ENCODE measurements at places on chromosomes 2 and 18. TPM values are rescaled to one million over a fixed set of nuclear protein-coding genes. Genes with fewer than 3 reads are reported as not detected.

LAMA1 gene
- total RNA-seq, result 67.1 TPM

CCDC102B gene
- 13.4 TPM for total RNA-seq

SLC38A11 gene
- total RNA-seq, result 1.5 TPM

CHN1 gene
- 5.4 TPM for total RNA-seq

LGALSL gene
- total RNA-seq, result 3.1 TPM

WIPF1 gene
- 10.5 TPM for total RNA-seq

GRB14 gene
- 0.89 TPM for total RNA-seq

PPP1R1C gene
- 2.2 TPM for total RNA-seq

DLX1 gene
- total RNA-seq, result not detected

REEP1 gene
- total RNA-seq, result 0.11 TPM

GCA gene
- total RNA-seq, result 7.9 TPM

DAPL1 gene
- total RNA-seq, result not detected

BZW1 gene
- total RNA-seq, result 303 TPM

ONECUT2 gene
- total RNA-seq, result under 0.01 TPM

CIB4 gene
- total RNA-seq, result not detected

CNGA3 gene
- not detected for total RNA-seq

CIDEA gene
- total RNA-seq, result 12.1 TPM

KRTCAP3 gene
- not detected for total RNA-seq

SULT1C4 gene
- total RNA-seq, result not detected

STPG4 gene
- total RNA-seq, result 0.12 TPM

TDRD15 gene
- total RNA-seq, result not detected

DYNAP gene
- total RNA-seq, result not detected
